NCI-H187 treated with DMSO at 0.1 percent for 48 hours (cell line): ENCODE measurements at places on chromosomes 7 and 10.

DNA sequence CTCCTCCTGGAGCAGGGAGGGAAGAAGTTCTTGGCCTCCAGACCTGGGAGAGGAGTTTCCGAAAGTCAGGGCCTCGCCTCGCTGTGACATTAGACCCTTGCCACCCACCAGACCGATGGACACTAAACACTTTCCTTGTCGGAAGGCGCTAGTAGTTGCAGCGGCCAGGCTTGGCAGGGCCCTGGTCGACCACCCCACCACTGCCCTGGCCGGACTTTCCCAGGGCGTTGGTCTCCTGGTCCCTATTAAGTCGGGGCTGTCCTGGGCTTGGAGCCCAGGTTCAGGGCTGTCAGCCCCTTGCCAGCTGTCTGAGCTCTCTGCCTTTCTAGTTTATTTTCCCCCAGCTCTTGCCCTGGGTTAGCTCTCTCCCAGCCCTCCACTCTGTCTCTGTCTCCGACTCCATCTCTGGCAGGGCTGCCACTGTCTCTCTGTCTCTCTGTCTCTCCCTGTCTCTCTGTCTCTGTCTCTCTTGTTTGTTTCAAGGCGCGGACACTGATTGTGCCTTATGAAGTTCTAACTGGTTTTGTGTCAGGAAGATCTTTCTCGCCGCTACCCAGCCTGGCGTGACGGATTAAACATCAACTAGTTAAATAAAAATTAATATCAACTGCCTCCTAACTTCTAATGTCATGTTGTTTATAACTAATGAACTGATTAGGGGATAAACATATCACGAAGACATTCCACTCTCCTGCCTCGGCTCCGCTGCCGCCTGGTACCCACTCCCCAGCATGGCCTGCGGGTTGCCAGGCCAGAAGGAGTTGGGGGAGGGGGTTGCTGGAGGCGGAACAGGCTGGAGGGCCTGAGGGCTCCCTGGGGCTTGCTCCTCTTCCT, 13.8 kb upstream of the PAX2 start:
- no peak for DNase-seq

DNA sequence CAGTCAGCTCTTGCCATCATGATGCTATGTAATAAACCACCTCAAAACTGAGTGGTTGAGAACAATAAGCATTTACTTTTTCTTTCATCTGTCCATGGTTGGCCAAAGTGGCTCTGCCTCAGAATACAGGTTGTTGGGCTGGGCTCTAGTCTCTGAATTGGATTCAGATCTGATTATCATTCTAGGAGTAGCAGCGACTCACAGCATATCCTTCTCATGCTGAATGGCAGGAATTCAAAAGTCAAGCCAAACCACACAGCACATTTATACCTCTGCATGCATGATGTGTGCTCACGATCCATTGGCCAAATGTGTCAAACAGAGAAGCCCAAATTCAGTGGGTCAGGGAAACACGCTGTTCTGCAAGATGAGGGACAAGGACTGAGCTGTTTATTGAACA, 13.6 kb upstream of the GALNT11 start:
- DNase-seq, result no peak

DNA sequence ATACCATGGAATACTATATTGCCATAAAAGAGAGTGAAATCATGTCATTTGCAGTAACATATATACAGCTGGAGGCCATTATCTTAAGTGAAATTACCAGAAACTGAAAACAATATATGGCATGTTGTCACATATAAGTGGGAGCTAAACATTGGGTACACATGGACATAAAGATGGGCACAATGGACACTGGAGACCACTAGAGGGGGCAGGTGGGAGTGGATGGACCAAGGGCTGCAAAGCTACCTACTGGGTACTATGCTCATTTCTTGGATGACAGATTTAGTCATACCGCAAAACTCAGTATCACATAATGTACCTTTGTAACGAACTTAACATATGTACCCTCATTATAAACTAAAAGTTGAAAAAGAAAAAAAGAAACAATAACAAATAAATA, 1167.6 kb downstream of the NXPH1 start:
- DNase-seq, result no peak

GRCh38 chr10:127303105-127303504, 106.7 kb upstream of the INSYN2A start:
- no peak for DNase-seq

- no peak for DNase-seq
These were observed 1.3 kb downstream of the SEC61G start for GRCh38 chr7:54757711-54758110.

- DNase-seq, result no peak
These were observed 29.3 kb downstream of the DOCK4 start for GRCh38 chr7:112176693-112177415.

DNA sequence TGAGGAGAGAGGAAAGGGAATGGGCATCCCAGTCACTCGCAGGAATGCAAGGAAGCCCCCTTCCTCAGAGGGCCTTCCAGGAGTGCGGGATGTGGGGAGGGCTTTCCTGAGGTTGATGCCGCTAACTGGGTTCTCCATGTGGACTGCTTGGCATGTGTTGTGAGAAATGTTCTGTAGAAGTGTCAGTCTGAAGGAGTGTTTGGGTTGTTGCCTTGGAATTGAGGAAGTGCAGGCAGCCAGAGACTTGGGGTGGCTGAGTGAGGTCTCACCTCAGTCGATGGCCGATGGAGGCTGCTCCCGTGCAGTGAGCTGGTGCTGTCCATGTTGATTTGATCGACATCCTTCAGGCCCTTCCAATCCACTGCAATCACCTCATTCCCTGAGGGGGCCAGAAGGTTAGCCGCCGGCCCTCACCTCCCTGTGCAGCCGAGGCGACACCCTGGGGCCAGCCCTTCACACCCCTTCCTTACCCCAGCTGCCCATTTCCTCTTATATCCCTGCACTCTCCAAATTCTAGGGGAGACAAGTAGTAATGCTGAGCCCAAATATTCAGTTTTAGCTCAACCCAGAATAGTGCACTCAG, 2.7 kb downstream of the FAM131B start:
- DNase-seq, result no peak

DNA sequence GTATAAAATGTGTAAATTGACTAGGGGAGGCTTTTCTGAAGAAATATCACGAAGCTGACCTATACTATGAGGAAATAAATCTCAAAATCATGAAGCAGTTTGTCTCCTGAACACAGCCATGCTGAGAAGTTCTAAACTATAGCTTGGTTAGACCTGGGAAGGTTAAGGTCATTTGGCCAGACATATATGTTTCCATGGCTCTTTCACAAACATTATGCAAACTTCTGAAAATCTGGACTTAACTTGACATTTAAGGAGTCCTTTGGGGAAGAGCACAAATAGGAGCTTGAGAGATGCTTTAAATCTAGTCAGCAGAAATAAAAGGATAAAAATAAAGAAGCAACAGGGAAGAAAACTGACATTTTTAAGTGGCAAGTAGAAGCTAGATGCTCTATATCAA, 115.9 kb upstream of the MEOX2 start:
- DNase-seq, result no peak

- DNase-seq, result no peak
These were observed 152.9 kb downstream of the EBF3 start for GRCh38 chr10:129811208-129811607.

DNA sequence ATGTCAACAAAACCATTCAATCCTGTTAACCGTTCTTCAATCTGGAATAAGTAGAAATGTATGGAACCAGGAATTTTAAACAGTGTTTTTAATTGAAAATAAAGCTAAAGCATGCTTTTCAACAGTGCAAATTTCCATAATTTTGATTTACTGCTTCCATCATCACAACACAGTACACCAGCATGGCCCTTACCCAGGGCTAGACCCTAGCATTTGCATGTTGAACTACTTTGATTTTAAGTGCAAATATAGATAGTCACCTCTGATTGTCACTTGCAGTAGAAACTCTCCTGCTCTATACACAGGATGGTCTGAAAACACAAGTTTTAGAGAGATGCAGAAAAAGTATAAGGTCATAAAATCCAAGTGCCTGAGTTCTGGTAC, 12.1 kb downstream of the SKIDA1 start:
- DNase-seq, result no peak

GRCh38 chr7:28536259-28536658, 123.9 kb downstream of the CREB5 start:
- no peak for DNase-seq

- DNase-seq, result no peak
These were observed 137.3 kb upstream of the ZMIZ1 start for GRCh38 chr10:78931321-78932053.

DNA sequence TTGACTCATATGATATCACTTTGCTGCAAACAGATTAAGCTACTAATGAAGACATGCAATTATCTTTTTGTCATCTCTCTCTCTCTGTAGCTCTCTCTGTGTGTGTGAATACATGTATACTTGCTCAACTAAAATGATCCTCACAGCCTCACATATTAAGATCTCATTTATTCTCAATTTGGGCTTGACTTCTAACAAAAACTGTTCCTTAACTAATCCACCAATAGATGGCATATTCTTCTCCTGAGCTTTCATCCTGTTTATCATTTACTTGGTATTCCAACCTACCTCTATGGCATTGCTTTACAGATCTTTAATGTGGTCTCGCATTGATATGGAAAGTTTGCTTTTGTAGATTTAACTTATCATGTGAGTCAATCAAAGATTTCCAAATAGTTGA, 540.4 kb downstream of the CNTNAP2 start:
- no peak for DNase-seq

- no peak for DNase-seq
These were observed 34.4 kb upstream of the ECHDC3 start for GRCh38 chr10:11707624-11708350.

- no peak for DNase-seq
These were observed 416.4 kb downstream of the TCERG1L start for GRCh38 chr10:130895161-130895560.

- DNase-seq, result no peak
These were observed 23.0 kb upstream of the RET start for GRCh38 chr10:43053825-43054224.

DNA sequence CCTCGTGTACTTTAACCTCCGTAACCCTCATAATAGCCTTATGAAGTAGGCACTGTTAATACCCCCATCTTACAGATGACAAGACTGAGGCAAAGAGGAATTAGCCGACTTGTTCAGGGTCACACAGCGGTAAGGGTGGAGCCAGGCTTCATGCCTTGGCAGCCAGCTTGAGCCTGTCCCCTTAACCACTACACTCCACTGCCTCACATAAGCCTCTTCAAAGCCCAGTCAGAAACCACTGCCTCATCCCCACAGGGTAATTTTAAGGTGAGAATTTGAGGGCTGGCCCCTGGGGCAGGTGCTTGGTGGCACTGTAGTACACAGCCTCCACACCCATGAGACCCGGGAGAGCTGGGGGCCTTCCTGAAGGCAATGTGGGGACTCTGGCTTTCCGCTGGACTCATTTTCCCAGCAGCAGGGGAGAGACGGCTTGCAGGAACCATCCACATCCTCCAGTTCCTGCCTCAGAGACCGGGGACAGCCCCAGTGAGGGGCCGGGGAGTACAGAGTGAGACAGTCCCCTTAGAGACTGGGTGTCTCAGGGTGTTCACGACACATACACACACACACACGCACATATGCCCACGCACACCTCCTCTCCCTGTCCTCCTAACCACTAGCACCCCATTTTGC, 7.6 kb upstream of the C10orf105 start:
- no peak for DNase-seq

DNA sequence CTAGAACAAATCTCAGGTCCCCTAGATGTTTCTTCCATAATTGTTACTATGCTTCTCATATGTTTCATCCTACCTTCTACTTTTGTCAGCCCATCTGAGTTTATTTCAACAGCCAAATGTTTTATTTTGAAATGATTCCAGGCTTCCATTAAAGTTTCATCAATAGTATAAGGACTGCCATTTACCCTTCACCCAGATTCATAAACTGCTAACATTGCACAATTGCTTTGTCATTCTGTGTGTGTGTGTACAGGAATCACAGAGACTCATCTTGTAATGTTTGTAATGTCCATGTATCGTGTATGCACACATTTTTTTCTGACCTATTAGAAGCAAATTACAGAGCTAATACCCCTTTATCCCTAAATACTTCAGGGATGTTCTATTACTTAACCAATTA, 25.5 kb downstream of the MMRN2 start:
- DNase-seq, result no peak

GRCh38 chr10:29249018-29249417, 39.9 kb upstream of the LYZL1 start:
- no peak for DNase-seq

GRCh38 chr7:5232874-5233273, 42.8 kb downstream of the WIPI2 start:
- no peak for DNase-seq

DNA sequence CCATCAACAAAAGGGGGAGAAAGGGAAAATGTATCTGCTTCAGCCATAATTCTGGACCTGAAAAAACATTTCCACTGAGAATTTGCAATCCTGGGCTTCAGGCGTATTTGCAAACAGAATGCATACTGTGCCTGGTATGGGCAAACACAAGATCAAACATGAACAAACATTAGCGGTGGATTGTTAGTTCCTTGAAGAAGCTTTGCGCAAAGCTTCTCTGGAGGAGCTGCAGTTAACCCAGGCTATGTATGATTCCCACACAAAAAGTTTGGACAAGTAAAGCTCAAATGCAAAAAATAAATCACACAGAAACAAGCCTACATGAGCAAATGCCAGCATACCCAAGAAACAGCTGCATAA, 20.4 kb upstream of the HILPDA start:
- DNase-seq, result no peak

- DNase-seq, result no peak
These were observed 123.4 kb upstream of the BTBD16 start for GRCh38 chr10:122147663-122148062.

GRCh38 chr7:45080265-45080957, 8.4 kb downstream of the NACAD start:
- no peak for DNase-seq

- DNase-seq, result no peak
These were observed 1.1 kb downstream of the RABGEF1 start for GRCh38 chr7:66741710-66742049.

DNA sequence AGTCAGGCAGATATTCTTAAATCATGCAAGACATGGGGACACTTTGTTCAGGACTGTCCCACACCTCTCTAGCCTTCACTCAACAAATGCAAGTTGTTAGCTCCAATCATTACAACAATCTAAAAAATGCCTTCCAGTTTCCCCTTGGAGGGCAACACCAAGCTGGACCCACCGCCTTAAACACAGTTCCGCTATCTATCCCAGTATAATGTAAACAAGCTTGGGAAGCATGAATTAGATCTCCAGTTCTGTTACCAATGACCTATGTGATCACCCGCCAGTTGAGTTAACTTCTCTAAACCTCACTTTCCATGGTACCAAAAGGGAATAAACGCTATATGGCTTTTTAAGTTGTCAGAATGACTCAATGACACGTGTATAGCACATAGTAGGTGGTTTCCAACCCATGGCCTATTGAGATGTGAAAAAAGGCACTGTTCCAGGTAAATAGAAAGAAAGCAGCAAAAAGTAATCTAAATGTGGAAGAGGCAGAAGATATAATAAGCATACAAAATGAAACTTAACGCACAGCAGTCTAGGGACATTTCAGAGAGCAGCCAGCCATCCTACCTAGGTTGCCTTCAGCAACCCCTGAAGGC, 2.4 kb upstream of the REEP3 start:
- DNase-seq, result no peak

GRCh38 chr10:63376560-63377304, 89.0 kb downstream of the JMJD1C start:
- no peak for DNase-seq

GRCh38 chr10:117071286-117072050, 66.5 kb upstream of the SHTN1 start:
- no peak for DNase-seq

- no peak for DNase-seq
These were observed 218.1 kb downstream of the WDR11 start for GRCh38 chr10:121069061-121069850.
